ENCODE measurements at places on chromosomes 4 and X.

DNA sequence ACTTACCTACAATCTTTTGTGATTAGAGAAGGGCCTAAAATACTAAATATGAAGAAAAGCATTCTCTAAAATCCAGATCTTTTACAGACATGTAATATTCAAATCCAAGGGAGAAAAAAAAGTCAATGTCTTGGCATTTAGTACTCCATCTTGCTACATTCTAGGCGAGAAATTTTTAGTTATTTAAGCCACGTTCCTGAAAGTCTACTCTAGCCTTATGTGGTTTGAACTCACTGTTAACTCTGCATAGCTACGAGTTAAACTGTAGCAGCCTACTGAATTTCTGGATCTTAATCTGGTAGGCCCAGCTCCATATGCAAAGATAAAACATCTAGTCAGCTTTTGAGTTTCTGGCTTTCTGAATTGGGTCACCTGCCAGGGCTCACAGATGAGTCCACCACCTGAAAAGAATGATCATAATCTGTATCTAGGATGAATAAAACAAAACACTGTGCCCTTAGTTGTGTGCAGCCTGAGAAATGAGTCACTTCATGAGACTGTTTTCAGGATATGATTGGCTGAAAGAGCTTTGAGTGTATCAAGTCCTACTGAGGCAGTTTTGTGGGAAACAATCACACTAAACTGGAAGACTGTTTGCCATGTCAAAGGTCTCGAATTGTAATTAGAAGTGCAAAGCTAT, 3.2 kb upstream of the NEK1 start:
- DNase-seq, result no peak

GRCh38 chrX:48802089-48802904, 430 bp downstream of the HDAC6 start:
- peak; percentile 79 for DNase-seq

DNA sequence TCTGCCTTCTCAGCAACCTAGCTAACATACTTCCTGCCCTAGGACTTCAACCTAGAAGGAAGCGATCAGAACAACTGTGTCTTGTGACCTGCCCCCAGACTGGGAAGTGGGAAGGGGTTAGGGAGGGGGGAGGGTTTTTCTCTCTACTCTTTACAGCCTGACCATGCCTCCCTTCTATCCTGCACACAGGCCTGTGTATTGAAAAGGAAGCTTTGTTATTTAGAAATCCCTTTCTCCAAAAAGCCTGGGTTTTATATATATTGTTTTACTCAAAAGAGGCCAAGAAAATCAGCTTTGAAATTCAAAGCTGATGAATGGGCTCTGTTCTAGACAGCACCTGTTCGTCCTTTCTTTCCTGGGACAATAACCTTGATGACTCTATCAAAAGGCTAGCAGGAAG, 35.2 kb upstream of the SMS start:
- DNase-seq, result no peak

GRCh38 chrX:13761606-13762414, 27.3 kb downstream of the OFD1 start:
- DNase-seq, result no peak

DNA sequence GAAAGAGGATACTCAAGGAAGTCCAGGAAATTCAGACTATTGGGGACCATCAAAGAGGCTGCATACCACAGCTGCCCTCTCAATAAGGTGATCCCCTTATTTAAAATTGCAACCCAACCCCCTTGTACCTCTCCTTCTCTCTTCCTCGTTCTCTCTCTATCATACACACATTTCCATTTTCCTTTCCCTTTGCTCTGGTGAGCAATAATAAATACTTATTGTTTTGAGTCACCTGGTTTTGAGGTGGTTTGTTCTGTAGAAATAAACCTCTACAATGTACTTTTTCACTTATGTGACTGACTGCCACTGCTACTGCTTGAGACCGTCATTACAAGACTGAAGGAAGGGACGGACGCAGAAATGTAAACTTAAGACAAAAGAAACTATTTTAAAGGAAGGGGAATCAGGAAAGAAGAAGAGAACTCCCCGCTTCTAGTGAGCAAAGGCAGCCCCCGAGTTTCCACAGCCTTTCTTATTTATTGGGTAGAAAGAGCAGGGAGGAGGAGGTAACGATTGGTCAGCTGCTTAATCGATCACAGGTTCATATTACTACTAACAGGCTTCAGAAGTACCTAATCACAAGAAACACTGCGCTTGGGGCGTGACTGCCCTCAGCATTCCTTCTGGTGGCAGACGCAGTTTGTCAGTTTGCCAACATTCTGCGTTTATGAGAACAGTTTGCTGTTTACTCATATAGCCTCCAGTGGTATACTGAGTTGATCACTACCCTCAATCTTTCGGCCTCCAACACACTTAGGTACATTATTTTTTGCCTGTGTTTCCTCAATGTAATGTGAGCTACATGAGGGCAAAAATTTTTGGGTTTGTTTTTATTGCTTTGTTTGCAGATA, 16.9 kb upstream of the TMEM165 start:
- no peak for DNase-seq

- DNase-seq, result no peak
Measured at GRCh38 chr4:98387345-98388026, 126.3 kb downstream of the RAP1GDS1 start.

- DNase-seq, result no peak
Measured at GRCh38 chr4:145740806-145741205, 60.9 kb downstream of the C4orf51 start.

GRCh38 chr4:37603711-37604110, 82.5 kb downstream of the RELL1 start:
- DNase-seq, result no peak

DNA sequence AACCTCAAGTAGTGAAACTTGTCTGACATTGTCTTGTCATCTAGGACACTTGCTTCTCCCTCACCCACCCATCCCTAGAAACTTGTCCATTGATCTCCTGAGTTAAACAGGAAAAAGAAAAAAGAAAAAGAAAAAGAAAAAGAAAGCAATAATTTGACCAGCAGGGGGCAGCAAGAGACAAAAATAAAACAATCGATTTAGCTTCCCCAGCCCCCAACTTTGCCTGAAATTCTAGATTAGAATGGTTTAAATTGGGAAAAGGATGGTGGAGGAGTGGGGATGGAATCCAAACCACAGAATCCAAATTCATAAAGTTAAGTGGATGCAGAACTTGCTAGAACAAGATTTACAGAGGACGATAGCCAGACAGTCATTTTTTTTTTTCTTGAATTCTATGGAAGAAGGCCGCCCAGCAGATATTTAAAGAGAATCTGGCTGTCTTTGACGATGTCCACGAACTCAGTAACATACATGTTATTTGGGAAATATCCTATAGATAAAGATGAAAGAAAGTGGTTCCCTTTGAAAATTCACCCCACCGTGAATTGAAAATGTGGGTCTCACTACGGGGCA, 282.9 kb downstream of the USP46 start:
- peak; percentile 34 for DNase-seq

DNA sequence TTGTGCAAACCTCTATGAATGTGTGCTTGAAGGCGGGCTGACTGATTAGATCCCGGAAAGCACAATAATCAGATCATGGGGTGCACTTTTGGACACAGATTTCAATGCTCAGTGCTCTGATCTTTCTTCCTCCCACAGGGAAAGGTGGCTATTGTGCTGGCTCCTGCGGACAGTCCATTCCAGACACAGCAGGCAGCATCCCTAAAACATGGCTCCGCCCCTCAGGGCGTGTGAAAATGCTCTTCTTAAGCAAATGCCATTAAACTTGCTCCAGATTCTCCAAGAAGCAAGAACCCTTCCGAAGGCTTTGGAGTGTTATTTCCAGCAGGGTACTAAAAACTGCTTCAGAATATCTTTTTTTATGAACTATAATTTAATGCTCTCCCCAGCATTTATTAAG, 100.0 kb downstream of the SLC2A9 start:
- DNase-seq, result no peak

DNA sequence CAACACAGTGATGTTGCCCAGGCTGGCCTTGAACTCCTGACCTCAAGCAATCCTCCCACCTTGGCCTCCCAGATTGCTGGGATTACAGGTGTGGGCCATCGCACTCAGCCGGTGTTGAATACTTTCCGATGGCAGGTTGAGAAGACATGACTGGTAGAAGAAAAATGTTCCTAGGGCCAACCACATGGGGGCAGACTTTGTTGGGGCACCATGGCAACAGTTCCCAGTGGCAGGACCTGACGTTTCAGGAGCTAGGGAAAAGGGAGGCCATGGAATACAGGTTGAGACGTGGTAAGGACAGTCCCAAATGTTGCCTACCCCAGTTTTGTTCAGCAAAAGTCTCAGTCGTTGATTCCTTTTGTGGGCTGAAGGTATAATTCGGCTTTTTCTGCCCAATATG, 134.6 kb downstream of the ASMT start:
- no peak for DNase-seq

GRCh38 chr4:13285336-13285735, 198.8 kb downstream of the RAB28 start:
- DNase-seq, result no peak

DNA sequence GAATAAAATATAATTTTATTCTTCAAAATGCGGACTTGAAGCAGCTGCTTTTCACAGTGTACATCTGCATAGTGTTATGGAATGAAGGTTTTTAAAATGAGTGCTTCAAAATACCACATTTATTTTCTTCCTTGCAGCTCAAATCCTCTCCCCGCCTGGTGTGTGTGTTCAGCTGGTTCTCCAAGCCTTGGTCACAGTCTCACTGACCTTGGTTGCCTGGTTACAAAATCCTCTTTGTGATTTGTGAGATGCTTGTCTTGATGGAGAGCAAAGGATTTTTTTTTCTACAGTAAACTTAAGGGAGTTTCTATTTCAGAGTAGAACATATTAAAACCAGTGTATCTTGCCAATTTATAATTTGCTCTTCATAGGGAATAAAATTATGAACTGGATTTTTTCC, 139.2 kb downstream of the PCDH18 start:
- DNase-seq, result no peak

DNA sequence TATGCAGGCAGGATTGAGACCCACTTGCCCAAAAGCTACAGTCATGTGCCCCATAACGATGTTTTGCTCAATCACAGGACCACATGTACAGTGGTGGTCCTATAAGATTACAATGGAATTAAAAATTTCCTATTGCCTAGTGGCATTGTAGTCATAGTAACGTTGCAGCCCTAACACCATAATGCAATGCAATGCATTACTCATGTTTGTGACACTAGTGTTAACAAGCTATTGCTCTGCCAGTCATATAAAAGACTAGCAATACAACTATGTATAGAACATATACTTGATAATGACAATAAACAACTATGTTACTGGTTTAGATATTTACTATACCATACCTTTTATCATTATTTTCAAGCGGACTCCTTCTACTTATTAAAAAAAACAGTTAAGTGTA, 50.6 kb downstream of the VGLL1 start:
- no peak for DNase-seq

DNA sequence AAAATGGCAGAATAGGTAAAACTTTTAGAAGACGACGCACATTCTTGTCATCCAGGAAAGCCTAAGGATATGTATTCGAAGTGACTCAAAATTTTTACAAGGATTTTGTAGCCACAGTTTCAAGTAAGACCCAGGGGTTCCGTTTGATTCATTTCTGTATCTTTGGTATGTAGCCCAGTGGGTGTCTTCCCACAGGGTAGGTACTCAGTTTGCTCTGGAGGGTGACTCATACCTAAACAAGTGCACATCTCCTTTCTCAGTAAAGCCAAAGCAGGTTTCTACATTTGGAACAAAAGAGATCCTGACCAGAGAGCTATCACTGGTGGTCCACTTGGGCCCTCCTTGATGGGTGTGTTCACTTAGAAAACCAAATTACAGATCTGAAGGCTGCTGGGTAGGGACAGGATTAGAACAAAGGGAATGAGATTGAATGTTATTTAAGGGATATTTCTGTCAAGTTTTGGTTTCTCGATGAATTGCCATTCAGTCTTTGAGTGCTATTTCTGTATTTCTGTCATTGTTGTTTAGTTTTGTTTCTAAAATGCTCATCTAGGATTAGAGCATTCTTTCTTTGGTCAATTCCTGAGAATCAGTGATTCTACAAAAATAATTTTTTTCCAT, 56.1 kb downstream of the PLS3 start:
- DNase-seq, result no peak

- no peak for DNase-seq
Measured at GRCh38 chrX:122055460-122055859, 1008.0 kb downstream of the GLUD2 start.

DNA sequence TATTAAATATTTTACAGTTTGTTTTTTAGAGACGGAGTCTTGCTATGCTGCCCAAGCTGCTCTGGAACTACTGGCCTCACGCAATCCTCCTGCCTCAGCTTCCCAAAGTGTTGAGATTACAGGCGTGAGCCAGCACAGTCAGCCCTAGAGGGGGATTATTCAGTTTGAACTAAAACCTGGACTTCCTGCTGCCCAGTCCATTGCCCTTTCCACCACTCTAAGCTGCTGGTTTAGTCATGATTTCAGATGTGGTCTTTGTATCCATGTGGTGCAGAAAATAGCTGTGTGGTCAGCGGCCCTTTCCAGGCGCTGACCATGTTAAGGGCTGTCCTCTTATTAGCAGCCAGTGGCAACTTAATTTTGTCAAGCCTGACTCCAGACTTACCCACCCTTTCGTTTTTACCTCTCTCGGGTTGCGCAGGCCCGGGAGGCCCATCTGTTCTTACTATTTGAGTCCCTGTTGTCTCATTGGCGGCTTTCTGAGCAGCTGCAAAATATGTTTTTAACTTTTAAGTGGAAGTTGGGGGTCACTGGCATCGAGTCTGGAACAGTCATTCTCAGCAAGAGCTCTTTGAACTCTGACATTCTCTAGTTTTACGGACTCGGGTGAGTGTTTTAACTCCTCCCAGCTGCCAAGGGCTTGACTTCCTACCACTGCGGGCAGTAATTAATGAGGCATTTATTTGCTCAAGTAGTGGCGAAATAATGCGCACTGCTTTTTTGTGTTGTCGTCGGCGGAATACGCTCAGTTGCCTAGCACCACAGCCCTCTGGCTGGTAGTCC, 773 bp upstream of the VMA21 start:
- peak; percentile 41 for DNase-seq

DNA sequence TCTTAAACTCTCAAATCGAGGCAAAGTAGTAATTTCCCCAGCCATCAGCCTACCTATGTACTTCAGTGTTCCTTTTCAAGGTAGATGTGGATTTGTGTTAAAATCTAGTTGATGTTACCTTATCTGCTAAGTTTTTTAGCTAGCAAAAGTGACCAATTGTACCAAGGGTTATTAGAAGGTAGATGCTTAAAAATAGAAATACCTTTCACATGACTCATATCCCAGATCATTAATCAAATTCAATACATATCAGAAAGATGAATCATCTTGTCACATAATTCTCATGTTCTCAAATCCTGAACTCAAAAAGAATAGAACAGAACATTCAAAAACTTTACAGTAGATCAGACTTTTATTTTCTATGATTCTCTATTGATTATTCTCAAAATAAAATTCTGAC, 3.5 kb downstream of the ENAM start:
- DNase-seq, result no peak

- no peak for DNase-seq
Measured at GRCh38 chr4:96146686-96147085, 306.8 kb downstream of the PDHA2 start.

GRCh38 chr4:16023776-16024408, 59.9 kb downstream of the PROM1 start:
- no peak for DNase-seq

DNA sequence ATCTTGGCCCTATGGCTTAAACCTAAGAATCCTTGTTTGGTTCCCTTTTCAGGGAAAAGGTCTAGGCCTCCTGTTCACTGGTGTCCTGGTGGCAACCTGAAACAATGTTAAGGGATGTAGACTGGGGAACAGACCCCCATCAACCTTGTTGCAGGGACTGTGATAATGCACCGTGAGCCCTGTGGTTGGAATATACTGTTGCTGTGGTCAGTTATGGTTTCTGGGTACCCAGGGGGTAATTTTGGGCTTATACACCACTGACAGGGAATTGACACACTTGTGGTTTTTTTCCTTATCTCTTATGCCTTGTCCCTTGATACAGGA, 64.0 kb upstream of the WDR1 start:
- no peak for DNase-seq

GRCh38 chrX:104428231-104428630, 137.8 kb upstream of the IL1RAPL2 start:
- no peak for DNase-seq

Measured in CD4-positive, alpha-beta T cell treated with Interleukin-4 for 1 hour (primary cell).